Fibroblast of mammary gland (primary cell): ENCODE measurements at places on chromosomes 1 and 21.

GRCh38 chr1:233042834-233043233 is 92.4 kb downstream of the NTPCR start:
- no peak for DNase-seq

DNA sequence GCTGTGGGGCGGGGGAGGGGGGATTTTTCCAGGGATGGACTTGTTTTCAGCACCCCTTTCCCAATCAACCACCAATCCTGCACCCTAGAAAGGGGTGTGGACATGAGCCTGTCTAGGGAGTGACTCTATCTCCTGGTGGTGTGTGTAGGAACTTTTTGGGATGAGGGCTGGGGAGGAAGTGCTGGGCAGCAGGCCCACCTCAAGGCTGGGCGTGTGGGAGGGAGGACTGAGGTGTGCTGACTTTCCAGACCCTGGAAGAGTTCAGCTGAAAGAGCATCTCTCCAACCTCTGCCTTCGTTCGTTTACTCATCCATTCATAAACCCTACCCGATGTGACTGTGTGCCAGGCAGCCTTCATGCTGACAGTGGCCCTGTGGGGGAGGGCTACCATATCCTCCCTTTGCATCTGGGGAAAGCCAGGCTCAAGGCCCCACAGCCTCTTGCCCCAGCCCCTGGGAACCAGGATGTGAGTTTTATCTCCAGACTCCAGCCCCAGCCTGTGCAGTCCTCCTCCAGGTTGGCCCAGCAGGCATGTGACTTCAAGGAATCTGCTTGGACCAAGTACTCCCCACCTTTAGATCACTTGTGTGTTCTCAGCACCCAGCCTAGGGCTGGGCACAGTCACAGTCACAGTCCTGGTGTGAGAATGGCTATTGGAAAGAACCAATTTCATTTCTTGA is 6.7 kb downstream of the KNCN start:
- DNase-seq, result no peak

- DNase-seq, result peak; percentile 99
These were observed 12.6 kb downstream of the PIGP start for GRCh38 chr21:37060296-37060695.

DNA sequence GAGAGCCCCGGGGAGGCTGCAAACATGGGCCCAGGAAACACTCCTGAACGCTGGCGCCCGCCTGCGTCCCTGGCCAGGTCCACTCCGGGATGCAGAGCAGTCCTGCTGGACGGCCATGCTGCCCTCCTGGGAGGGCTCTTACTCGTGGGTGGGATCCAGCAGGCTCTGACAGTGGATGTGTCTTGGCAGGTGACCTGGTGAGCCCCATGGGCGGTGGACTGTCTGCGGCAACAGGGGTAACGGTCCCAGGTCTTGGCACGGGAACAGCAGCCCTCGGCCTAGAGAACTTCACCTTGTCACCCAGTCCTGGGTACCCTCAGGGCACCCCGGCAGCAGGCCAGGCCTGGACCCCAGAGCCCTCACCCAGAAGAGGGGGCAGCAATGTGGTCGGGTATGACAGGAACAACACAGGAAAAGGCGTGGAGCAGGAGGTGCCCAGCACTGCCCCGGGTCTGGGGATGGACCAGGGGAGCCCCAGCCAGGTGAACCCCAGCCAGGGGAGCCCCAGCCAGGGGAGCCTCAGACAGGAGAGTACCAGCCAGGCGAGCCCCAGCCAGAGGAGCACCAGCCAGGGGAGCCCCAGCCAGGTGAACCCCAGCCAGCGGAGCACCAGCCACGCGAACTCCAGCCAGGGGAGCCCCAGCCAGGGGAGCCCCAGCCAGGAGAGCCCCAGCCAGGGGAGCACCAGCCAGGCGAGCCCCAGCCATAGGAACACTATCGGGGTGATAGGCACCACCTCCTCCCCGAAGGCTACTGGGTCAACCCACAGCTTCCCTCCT is 39.8 kb downstream of the UMODL1 start:
- no peak for DNase-seq

DNA sequence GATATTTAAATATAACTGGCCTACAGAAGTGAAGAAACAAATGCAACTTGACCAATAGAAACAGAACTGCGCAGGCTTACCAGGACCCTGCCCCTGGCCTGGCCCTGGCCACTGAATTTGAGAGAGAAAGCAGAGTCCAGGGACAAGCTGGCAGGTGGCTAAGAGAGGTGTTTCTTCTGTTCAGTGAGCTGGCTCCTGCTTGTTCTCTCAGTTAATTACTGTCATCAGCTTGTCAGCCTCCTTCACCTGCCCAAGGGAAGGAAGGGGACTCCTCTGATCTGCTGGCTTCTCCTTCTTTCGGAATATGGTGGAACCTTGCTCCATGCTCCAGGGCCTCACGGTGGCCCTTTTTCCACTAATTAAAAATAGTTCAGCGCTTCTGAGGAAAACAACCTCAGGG is 388.4 kb downstream of the DISC1 start:
- no peak for DNase-seq

- no peak for DNase-seq
These were observed 160.3 kb upstream of the HP1BP3 start for GRCh38 chr1:20947409-20947808.

DNA sequence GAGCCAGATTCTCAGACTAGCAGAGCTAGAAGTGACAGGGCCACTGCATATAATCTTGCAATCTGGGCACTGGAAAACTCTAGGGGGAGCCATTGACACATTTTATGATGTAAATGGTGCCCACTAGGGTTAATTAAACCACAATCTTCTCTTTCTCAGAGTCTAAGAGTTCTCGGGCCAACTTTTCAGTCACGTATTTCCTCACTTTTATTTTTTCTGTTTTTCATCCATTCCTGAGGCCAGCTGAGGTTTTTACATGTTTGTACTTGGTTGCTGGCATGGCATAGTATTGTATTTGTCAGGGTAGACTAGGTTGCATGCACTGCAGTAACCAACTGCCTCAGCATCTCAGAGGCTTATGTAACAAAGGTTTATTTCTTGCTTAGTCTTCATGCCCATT is 138.2 kb downstream of the ZNF326 start:
- peak; percentile 23 for DNase-seq

DNA sequence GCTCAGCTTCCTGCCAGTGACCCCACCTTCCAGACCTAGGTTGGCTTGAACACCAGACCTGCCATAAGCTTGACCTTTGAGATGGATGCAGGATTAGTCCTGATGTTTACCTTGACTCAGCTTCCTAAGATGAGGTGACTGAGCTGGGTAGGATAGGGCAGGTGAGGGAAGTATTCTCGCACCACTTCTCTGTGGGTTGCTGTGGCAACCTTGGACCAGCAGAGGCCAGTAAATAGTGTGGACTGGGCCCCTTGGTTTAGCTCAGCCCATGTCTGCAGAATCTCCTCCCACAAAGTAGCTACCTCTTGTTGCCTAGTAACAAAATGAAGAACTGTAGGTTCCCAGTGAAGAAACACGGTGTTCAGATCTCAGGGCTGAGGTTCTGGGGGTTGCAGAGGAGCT is 8.4 kb downstream of the RPS6KA1 start:
- DNase-seq, result peak; percentile 37

- no peak for DNase-seq
These were observed 47.9 kb upstream of the EDN2 start for GRCh38 chr1:41532206-41532975.

- DNase-seq, result peak; percentile 99
These were observed 26.2 kb upstream of the ID3 start for GRCh38 chr1:23585321-23586022.

DNA sequence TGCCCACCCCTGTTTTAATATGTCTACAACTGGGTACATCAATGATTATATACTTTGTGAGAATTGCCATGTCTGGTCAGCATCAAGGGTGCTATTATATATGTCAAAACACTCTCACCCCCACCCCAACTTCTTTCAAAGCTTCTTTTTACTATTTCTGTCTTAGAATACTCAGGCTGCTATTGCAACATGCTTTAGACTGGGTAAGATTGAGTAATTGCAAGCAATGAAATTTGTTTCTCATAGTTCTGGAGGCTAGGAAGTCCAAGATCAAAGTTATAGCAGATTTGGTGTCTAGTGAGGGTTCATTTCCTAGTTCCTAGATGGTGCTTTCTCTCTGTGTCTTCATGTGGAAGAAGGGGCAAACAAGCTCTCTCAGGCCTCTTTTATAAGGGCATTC is 100.5 kb upstream of the KCNK1 start:
- DNase-seq, result no peak

DNA sequence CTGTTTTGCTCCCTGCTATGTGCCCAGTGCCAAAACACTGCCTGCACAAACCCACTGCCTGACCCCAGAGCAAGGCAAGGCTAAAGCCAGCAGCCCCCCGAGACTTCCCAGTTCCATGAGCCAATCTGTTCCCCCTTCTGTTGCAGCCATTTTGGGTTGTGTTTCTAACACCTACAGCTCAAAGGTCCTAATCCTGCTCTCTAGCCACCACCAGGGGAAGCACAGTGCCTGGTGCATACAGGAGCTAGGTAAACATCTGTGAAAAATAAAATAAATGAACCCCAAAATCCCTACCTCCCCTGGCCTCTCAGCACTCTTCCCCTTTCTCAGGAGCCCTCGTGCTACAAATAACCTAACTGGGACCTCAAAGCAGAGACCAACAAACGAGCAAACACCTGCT is 190.2 kb downstream of the MATN1 start:
- DNase-seq, result no peak

DNA sequence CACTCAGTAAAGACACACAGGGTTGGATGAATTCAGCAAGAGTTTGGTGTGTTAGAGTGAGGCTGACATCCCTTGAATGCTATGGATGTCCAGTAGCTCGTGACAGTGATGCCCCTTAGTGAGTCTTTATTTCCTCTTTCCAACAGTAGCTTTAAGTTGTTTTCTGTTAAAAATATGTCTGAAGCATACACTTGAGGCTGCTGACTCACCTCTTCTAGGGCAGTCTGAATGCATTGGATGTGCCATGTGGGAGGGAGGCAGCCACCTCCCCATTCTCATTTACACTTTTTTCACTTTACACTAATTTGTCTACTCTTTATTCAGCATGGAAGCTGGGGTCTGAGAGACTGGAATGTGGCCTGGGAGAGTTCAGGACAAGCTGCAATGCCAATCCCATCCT is 17.6 kb downstream of the NOS1AP start:
- peak; percentile 8 for DNase-seq

GRCh38 chr1:147246044-147246690 is 3.7 kb downstream of the CHD1L start:
- DNase-seq, result peak; percentile 10

DNA sequence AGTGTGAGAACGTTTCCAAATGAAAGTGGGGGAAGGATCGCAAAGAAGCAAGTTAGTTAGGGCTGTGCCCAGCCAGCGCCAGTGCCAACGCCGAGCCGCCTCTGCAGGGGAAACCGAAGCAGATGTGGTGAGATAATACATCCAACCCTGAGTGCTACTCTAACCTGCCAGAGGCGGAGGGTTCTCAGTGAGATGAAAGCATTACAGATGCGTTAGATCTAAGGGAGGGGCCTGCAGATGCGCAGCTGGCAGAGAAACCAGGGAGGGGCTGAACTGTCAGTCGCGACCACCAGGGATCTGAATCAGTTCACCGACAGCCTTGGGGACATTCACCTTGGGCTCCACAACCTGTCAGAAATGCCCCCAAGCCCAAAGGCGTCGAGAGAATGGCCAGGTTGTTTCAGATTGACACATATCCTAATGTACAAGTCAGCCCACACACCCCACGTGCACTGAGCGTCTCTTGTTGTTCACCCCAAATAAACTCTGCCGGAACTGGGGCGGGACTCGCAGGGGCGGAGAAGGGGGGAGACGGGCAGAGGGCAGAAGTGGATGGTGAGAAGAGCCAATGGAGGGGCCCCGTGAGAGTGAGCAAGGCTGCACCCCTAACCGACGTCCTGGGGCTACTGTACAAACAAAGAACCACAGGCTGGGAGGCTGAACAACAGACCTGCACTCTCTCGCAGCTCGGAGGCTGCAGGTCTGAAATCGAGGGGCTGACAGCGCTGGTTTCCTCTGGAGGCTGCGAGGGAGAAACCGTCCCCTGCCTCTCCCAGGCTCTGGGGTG is 8.7 kb upstream of the UMODL1 start:
- DNase-seq, result no peak

DNA sequence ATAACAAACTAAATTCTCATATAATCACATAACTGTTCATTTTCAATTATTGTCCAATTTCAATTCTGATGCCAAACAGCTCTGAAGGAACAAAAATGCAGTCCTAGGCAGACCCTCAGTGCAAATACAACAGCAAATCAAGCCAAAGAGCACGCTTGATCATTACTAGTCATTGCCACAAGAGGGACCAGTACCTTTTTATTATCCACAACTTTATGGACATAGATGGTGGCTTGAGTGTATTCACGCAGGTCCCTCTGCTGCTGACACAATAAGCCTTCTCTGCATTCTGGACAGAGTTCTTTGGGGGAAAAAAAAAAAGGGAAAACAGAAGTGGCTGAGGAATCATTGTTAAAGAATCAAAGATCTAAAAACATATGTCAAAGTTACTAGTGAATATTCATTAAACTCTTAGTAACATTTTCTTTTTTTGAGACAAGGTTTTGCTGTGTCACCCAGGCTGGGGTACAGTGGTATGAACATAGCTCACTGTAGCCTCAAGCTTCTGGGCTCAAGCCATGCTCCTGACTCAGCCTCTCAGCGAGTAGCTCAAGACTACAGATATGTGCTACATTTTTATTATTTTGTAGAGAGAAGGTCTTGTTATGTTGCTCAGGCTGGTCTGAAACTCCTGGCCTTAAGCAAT is 34.3 kb upstream of the RAP1GAP start:
- peak; percentile 74 for DNase-seq

- DNase-seq, result no peak
These were observed 128.0 kb upstream of the KLHDC7A start for GRCh38 chr1:18352636-18353265.

GRCh38 chr1:239337799-239338430 is 48.5 kb upstream of the CHRM3 start:
- no peak for DNase-seq

GRCh38 chr1:33743221-33743998 is 120.5 kb upstream of the HMGB4 start:
- no peak for DNase-seq

DNA sequence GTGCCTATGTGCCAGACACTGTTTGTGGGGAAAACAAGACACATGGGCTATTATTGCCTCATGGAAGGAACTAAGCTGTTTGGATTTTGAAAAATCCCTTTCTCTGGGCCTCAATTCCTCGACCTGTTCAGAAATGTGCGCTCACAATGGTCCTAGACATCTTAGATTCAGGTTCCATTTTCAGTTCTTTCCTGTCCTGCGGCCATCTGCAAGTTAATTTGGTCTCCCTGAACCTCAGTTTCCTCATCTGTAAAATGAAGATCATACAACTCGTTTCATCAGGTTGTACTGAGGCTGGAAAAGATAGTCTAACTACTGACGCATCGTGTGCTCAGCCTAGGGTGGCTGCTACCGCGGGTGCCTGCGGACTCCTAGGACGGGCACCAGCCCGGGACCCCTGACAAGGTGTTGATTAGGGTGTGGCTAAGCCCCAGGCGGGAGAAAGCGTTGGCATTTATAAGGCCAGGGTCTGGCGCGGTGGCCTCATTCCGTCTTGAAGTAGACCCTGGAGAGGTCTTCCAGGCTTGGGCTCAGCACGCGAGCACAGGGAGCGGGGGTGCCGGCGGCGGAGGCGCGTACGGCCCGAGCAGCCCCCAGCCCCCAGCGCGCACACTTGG is 493 bp upstream of the ELOA start:
- no peak for DNase-seq

- DNase-seq, result no peak
These were observed 18.8 kb upstream of the LIN9 start for GRCh38 chr1:226327761-226328162.
